Right renal cortex interstitium (tissue), 3 donors: ENCODE measurements at places on chromosomes 11 and 22.

- no peak for DNase-seq
Measured at GRCh38 chr11:130550984-130551383, 102.5 kb downstream of the ADAMTS15 start.

- DNase-seq = no peak
Measured at GRCh38 chr11:99015634-99016454, 4.9 kb upstream of the CNTN5 start.

- DNase-seq = no peak
Measured at GRCh38 chr11:122803306-122803705, 35.0 kb upstream of the CRTAM start.

DNA sequence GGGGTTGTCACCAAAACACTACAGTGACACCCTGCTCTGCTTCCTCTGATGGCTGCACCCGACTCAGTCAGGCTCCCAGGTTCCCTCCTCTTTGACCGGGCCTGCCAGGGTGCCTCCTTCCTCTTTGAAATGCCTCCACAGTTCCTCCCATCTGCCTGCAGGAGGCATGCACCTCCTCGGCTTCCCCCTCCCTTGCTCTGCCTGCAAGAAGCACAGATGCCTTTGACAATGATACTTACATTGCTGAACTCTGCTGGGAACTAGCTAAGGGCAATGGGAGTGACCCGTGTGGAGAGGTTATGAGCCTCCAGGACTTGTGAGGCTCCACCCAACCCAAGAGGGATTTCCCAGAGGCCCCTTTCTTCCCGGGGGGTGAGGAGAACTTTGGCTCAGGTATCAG is 674.1 kb downstream of the OPCML start:
- no peak for DNase-seq

DNA sequence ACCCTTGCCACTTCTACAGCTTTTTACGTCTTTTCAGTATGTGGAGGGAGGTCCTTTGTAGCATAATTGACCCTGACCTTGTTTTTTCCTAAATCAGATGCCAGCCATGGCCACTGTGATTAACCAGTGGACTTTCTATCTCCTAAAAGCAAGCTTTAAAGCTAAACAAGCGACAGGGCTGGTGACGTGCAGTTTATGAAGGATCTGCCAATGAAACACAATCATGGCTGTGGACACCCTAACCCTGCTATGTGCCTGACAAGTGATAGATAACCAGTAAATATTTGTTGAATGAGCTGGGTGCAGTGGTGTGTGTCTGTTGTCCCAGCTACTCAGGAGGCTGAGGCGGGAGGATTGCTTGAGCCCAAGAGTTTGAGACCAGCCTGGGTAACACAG is 64.2 kb downstream of the LIF start:
- DNase-seq = no peak

DNA sequence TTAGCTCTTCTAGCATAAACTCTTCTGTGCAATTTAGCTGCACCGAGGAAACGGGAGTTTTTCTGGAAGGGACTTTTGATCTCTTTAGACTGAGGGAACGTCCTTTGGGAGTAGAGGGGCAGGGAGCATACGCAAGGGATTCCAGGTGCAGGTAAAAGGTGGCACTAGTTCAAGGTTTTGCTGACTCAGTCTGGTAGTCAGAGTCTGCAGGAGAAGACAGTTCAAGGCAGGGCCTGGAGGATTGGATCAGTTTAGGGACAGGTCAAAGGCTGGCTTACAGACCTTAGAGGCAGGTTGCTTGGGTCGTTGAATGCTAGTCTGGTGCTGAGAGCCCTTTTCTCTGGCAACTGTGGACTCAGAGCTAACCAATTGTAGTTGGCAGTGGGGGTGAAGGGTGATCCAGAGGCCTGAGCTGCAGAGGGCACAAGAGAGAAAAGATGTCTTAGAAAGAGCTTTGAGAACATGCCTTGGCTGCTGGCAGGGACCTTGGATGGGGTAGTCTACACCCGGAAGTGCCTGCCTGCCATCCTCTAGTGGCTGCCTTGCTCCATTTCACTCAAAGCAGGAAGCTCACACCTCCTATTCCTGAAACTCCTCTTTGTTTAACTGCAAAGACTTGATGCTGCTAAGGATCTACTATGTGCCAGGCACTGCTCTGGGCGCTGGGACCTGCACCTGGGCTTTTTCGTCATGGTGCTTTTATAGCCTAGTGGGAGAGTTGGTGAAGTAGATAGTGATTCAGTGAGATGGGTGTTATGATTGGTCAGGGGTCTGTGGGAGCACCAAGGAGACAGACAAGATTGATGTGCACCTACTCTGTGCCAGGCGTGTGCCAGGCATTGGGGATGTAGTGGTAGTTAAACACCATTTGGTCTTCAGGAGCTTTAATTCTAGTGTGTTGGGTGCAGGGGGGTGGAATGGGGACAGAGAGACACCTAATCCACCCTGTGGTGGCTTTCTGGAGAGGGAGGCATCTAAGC is 17.1 kb downstream of the MIAT start:
- DNase-seq = no peak

DNA sequence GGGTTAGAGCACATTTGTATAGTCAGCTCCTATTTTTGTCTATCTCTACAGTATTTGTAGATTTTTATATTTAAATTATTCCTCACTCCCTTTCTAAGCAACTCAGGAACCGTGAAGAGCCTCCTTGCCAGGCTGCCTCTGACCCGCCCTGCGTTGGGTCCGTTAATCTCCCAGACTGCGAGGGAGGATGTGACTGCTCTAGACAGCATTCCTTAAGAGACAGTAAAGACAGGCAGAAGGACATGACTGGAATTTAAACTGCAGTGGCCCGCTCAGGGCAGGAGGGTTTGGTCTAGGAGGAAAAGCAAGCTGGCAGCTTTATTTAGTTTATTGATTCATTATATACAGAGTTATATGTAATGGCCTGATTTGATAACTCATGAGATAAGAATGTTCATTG is 413.7 kb downstream of the TMEM135 start:
- DNase-seq = peak; percentile 21
